Nephron progenitor cell (in vitro differentiated cells): ENCODE measurements at places on chromosomes 4 and X.

DNA sequence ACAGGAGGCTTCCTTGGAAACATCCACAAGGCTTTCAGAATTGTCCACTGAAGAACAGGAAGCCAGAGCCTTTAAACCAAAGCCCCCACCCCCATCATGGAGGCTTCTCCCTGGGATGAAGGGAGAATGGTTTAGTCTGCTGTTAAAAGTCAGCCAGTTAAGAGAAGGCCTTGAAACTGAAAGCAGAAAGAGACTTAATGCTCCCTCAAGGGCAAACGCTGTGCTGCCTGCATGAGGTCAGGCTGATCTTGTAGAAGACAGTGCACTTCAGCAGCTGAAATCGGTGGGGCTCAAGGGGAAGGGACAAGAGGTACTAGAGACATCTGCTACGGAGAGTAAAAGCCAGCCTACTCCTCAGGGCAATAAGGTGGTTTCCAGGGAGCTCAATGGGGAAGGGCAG, 69.0 kb downstream of the HPRT1 start:
- H3K27ac ChIP-seq = no peak overlapping the region
- DNase-seq = no peak
- H3K4me1 ChIP-seq = peaks cover 15% of the 10 kb centered on the region
- H3K36me3 ChIP-seq = no peaks in the 10 kb centered on the region

GRCh38 chrX:154918060-154918483, 31.9 kb downstream of the F8A1 start:
- peak overlapping the region; percentile 66 for H3K4me3 ChIP-seq
- peaks cover 5% of the 10 kb centered on the region for H3K4me1 ChIP-seq
- H3K27me3 ChIP-seq = peaks cover 3% of the 10 kb centered on the region
- H3K27ac ChIP-seq = peak overlapping the region; percentile 44
- peak; percentile 28 for DNase-seq
- peaks cover 6% of the 10 kb centered on the region for H3K36me3 ChIP-seq

DNA sequence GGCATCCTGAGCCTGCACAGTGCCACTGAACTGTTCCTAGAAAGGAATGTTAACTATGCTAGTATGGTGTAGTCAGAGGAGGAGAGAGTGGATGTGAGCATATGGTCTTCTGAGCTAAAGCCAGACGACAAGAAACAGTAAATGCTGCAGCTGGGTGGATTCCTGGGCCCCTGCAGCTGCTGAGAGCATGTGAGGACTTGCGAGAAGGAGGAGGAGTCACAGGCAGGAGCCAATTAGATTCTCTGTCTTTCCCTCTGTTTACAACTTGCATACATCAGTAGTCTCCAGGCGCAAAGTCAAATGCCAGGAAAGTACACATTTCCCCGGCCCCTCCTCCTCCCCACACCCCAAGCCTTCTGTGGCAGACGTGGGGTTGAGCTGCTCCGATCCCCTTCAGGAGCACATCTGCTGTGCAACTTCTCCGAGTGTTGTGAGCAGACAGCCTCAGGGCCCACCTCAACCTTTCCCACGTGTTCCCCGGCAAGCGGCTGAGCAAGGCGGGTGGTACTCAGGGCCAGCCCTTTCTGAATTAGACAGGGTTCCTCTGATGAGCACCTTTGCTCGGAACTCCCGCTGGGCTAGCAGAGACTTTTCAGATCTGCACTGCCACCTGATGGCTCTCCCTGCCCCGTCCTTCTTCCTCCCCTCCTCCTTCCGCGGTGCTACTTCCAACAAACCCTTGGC, 108.7 kb upstream of the ATP6AP2 start:
- peaks cover 55% of the 10 kb centered on the region for H3K4me1 ChIP-seq
- H3K27me3 ChIP-seq = peaks cover 13% of the 10 kb centered on the region
- peak overlapping the region; percentile 48 for H3K4me3 ChIP-seq
- no peak overlapping the region for H3K27ac ChIP-seq

DNA sequence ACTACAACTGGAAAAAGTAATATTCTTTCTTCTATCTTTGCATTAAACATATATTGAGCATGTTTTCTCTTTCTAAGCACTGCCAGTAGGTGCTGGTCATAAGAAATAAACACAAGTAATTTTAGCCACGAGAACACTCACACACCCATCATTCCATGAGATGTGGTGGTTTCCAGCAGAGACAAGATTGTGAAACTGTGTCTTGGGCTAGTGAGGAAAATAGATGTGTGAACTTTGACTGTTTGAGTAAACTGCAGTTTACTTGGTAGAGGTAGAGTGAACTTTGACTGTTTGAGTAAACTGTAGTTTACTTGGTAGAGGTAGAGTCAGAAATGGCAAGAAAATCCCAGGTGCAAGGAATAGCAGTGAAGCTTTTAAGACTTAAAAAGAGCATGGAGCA, 300.9 kb upstream of the HS3ST1 start:
- DNase-seq = no peak
- no peaks in the 10 kb centered on the region for H3K27me3 ChIP-seq
- no peaks in the 10 kb centered on the region for H3K4me1 ChIP-seq
- no peaks in the 10 kb centered on the region for H3K36me3 ChIP-seq
- no peak overlapping the region for H3K27ac ChIP-seq

GRCh38 chrX:119816300-119816699, 24.9 kb upstream of the RPL39 start:
- DNase-seq = no peak
- peaks cover 9% of the 10 kb centered on the region for H3K36me3 ChIP-seq
- peaks cover 8% of the 10 kb centered on the region for H3K27me3 ChIP-seq
- no peak overlapping the region for H3K4me3 ChIP-seq

DNA sequence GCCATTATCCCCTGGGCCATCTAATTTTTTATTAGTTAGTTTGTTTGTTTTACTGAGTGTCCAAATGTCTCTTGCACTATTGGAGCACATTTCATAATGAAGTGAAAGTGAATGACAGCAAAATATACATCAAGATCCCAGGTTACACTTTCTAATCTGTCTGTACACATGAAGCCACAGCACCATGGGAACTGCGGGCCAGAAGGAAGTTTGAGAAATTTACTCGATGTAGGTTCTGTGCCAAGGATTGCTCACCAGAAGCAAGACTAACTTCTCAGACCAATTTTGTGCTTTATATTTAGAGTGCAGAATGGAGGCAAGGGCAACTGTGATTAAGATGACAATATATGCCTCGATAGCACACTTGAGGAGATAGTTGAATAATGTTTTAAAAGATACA, 258.0 kb downstream of the COL25A1 start:
- H3K27me3 ChIP-seq = no peaks in the 10 kb centered on the region
- H3K36me3 ChIP-seq = no peaks in the 10 kb centered on the region
- no peak overlapping the region for H3K4me3 ChIP-seq

DNA sequence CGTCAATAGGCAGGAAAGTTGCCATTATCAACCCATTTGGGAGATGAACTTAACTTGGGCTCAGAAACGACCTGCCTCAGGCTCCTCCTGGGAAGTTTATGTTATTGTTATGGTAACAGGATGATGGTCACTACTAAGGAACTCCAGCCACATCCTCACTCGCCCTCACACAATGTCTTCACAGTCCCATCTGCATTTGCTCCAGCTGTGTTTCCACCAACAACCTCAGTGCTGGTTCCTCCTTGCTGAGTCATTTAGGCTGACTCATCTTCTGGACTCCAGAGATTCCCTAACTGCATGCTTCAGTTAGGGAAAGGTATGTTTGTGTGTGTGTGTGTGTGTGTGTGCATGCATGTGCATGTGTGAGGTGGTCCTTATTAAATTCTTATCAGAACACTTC, 293.4 kb upstream of the BOD1L1 start:
- no peak for DNase-seq
- no peak overlapping the region for H3K4me3 ChIP-seq
- H3K27ac ChIP-seq = no peak overlapping the region
- no peaks in the 10 kb centered on the region for H3K36me3 ChIP-seq
- H3K4me1 ChIP-seq = no peaks in the 10 kb centered on the region
- peaks cover 2% of the 10 kb centered on the region for H3K27me3 ChIP-seq

GRCh38 chr4:157961229-157961990, 211.4 kb downstream of the GASK1B start:
- no peak for DNase-seq
- H3K4me3 ChIP-seq = no peak overlapping the region
- peaks cover 2% of the 10 kb centered on the region for H3K27me3 ChIP-seq
- H3K36me3 ChIP-seq = no peaks in the 10 kb centered on the region

- H3K36me3 ChIP-seq = no peaks in the 10 kb centered on the region
- no peaks in the 10 kb centered on the region for H3K27me3 ChIP-seq
- DNase-seq = peak; percentile 38
- H3K4me1 ChIP-seq = peaks cover 18% of the 10 kb centered on the region
These were observed 37.4 kb upstream of the SPON2 start for GRCh38 chr4:1209821-1210220.

DNA sequence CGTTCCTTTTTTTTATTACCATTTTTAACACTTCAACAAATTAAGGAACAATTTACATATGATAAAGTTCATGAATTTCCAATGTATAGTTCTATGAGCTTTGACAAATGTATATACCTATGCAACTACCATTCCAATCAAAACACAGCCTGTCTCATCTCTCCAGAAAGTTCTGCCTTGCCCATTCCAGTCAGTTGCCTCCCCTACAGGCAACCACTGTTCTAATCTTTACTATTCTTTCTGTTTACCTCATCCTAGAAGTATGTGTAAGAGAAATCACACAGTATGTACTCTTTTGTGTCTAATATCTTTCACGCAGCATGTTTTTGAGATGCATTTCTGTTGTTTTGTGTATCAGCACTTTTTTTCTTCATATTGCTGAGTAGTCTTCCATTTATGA, 224.9 kb downstream of the KIT start:
- peaks cover 7% of the 10 kb centered on the region for H3K27me3 ChIP-seq
- H3K4me1 ChIP-seq = no peaks in the 10 kb centered on the region
- H3K27ac ChIP-seq = no peak overlapping the region
- no peak for DNase-seq

GRCh38 chr4:181468451-181468850, 774.8 kb upstream of the TENM3 start:
- H3K4me1 ChIP-seq = peaks cover 3% of the 10 kb centered on the region
- H3K4me3 ChIP-seq = no peak overlapping the region
- H3K27me3 ChIP-seq = no peaks in the 10 kb centered on the region

GRCh38 chr4:166994686-166995085, 239.6 kb downstream of the SPOCK3 start:
- no peaks in the 10 kb centered on the region for H3K36me3 ChIP-seq

DNA sequence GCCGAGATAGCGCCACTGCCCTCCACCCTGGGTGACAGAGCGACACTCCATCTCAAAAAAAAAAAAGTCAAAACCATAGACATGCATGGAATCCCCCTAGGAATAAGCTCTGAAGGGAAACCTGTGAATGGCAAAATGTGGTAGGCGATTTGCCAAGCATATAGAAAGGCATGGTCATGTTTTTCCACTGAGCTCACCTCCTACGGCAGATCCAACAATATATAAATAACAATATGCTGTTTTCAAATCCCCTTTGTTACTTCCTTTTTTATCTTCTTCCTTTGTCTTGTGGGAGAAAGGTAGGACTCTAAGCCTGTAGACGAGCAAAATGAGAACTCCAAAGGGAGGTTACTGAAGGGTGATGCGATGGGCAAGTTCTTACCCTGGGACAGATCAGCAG, 219.0 kb downstream of the PALLD start:
- H3K4me1 ChIP-seq = peaks cover 34% of the 10 kb centered on the region
- H3K27me3 ChIP-seq = no peaks in the 10 kb centered on the region
- no peak overlapping the region for H3K4me3 ChIP-seq
- H3K36me3 ChIP-seq = peaks cover 65% of the 10 kb centered on the region
- H3K27ac ChIP-seq = no peak overlapping the region
- DNase-seq = no peak

DNA sequence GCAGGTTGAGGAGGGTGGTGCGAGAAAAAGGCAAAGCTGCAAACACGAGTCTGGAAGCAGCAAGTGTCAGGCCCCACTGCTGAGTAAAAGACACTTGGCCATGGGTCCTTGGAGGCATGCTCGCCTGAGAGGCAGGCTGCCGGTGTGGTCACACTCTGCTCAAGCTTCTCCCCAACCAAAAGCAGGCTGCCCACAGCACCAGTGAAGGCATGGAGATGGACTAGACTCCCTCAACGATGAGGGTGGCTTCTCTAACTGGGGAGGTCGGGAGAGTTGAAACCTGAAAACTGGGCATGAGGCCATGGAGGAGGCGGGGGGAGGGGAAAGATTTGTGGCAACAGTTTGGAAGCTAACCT, 86.5 kb downstream of the ATG4A start:
- peaks cover 19% of the 10 kb centered on the region for H3K36me3 ChIP-seq
- H3K4me3 ChIP-seq = no peak overlapping the region
- peaks cover 3% of the 10 kb centered on the region for H3K27me3 ChIP-seq
- peak overlapping the region; percentile 57 for H3K27ac ChIP-seq
- peaks cover 12% of the 10 kb centered on the region for H3K4me1 ChIP-seq

GRCh38 chrX:119468551-119469312, 488 bp downstream of the SLC25A5 start:
- H3K27ac ChIP-seq = peak overlapping the region; percentile 92
- H3K4me1 ChIP-seq = peaks cover 6% of the 10 kb centered on the region
- H3K36me3 ChIP-seq = peaks cover 11% of the 10 kb centered on the region
- peaks cover 9% of the 10 kb centered on the region for H3K27me3 ChIP-seq
- peak overlapping the region; percentile 87 for H3K4me3 ChIP-seq

DNA sequence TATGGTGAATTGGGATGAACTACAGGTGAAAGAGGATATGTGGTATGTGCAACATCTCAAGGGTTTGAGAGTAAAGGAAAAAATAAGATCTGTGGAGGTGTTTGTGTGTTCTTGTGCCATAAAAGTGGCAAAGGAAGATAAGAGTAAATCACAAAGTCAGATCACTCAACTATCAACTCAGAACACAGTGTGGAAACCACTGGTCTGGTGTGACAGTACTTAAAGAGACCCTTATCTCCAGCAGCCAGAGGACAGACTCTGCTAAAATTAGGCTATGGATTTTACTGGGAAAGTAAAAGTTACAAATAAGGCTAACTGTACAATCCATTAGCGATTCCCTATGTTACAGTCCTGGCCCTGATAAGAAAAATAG, 54.0 kb upstream of the PRDM8 start:
- H3K27ac ChIP-seq = no peak overlapping the region
- no peaks in the 10 kb centered on the region for H3K36me3 ChIP-seq
- H3K4me1 ChIP-seq = no peaks in the 10 kb centered on the region
- DNase-seq = no peak
- no peak overlapping the region for H3K4me3 ChIP-seq

DNA sequence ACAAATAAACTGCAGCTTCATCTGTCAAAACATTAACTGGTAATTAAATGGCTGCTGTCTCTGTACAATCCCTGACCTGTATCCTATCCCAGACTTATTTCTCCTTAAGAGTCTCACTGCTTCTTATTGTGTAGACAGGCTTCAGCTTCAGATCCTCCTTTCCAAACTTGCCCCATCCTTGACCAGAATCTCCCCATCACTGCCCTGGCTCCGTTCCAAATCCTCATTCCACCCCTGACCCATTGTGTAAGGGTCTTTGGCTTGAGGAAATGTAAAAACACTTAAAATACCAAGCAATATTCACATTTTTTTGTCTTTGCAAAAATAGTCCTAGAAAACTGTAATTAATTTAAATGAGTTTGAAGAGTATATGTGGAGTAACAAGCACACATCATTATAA, 152.6 kb upstream of the VEGFC start:
- no peaks in the 10 kb centered on the region for H3K27me3 ChIP-seq
- no peak overlapping the region for H3K4me3 ChIP-seq
- DNase-seq = no peak
- H3K27ac ChIP-seq = no peak overlapping the region
- H3K36me3 ChIP-seq = no peaks in the 10 kb centered on the region

GRCh38 chrX:141176586-141177451, at the start of gene LDOC1:
TSS of gene LDOC1 (minus strand) at chrX:141177129. CDS start at chrX:141177021, 108 bp downstream.
- peaks cover 9% of the 10 kb centered on the region for H3K4me1 ChIP-seq
- DNase-seq = peak; percentile 91
- H3K27me3 ChIP-seq = no peaks in the 10 kb centered on the region
- H3K36me3 ChIP-seq = peaks cover 4% of the 10 kb centered on the region

- no peak overlapping the region for H3K27ac ChIP-seq
- peaks cover 15% of the 10 kb centered on the region for H3K4me1 ChIP-seq
- DNase-seq = peak; percentile 15
- peaks cover 11% of the 10 kb centered on the region for H3K27me3 ChIP-seq
- H3K36me3 ChIP-seq = no peaks in the 10 kb centered on the region
These were observed 592.9 kb downstream of the BCOR start for GRCh38 chrX:39504850-39505259.
